ENCODE measurements at places on chromosomes 12 and 14.

DNA sequence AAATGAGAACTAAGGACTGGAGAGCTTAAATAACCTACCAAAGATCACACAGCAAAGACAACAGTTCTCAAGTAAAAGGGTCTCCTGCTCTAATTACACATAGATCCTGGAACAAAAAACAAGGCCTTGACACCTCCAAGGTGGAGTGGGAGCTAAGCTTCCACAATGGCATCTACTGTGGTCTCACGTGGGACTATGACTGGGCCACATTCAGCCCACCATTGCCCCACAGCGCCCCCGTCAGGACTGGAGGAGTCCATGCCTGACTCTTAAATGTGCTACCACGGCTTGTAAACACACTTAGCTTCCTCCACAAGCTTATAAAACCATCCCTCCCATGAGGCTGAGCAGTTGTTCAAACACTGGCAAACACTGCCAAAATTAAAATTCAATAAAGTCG lies 88.5 kb downstream of the GCH1 start:
- DNase-seq, result no peak

- no peak for DNase-seq
These were observed 39.0 kb downstream of the LRRK2 start for GRCh38 chr12:40263616-40264409.

- DNase-seq, result no peak
These were observed 15.9 kb downstream of the ANKRD13A start for GRCh38 chr12:110015132-110015531.

GRCh38 chr14:31206536-31207286 lies 882 bp downstream of the HECTD1 start:
- peak; percentile 5 for DNase-seq

- no peak for DNase-seq
These were observed 8.4 kb downstream of the SYNDIG1L start for GRCh38 chr14:74417611-74418010.

GRCh38 chr12:31023271-31023724 lies 50.4 kb upstream of the DDX11 start:
- no peak for DNase-seq

- DNase-seq, result no peak
These were observed 169.2 kb downstream of the APAF1 start for GRCh38 chr12:98814254-98814653.

GRCh38 chr14:68795597-68796417 lies 2.9 kb upstream of the ZFP36L1 start:
- DNase-seq, result no peak

DNA sequence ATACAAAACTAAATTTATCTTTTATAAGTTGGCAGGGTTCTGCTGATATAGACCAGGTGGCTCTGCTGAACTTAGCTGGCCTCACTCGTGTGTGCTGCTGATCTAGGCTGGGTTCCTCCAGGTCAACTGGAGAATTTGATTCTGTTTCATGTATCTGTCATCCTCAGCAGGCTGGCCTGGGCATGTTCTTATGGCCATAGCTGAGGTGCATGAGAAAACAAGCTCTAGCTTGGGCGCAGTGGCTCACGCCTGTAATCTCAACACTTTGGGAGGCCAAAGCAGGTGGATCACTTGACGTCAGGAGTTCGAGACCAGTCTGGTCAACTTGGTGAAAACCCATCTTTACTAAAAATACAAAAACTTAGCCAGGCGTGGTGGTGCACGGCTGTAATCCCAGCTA lies 24.3 kb upstream of the BCL2L14 start:
- DNase-seq, result no peak

- no peak for DNase-seq
These were observed 40.2 kb upstream of the NT5DC3 start for GRCh38 chr12:103881261-103881660.

- no peak for DNase-seq
These were observed 13.0 kb upstream of the LEMD3 start for GRCh38 chr12:65156366-65156841.

DNA sequence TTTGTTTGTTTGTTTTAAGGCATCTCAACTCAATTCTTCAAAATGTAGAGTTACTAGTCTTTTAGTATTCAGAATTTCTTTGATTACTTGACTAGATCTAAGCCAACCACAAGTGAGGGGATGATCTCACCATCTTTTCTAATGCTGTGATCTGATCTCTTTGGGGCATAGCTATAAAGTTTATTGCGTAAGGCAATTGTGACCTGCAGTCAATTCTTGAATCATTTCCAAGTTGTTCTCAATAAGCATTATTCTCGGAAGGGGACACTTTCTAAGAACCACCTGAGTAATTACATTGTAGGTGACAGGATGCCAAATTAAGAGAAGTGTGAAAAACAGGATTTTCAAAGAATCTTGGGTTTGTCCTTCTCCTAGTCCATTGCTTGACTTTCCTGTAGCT lies 13.1 kb downstream of the DACT1 start:
- DNase-seq, result no peak

GRCh38 chr14:96097752-96098151 lies 58.6 kb downstream of the C14orf132 start:
- DNase-seq, result no peak

DNA sequence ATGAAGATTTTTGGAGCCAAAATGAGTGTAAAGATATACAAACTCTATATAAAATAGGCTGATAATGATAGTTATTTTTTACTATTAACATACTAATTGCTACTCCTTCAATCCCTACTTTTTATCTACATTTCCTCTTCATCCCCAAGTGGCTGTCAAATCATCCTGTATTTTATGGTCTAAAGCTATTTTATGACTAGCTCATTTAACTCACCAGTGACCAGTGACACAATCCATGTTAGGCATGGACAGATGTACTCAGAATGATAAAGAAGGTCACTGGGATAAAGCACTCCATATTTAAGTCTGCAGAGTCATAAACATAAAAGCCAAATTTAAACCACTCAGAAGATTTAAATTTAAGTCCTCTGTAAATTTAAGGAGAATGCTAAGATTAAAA lies 183.0 kb downstream of the MED13L start:
- DNase-seq, result no peak

DNA sequence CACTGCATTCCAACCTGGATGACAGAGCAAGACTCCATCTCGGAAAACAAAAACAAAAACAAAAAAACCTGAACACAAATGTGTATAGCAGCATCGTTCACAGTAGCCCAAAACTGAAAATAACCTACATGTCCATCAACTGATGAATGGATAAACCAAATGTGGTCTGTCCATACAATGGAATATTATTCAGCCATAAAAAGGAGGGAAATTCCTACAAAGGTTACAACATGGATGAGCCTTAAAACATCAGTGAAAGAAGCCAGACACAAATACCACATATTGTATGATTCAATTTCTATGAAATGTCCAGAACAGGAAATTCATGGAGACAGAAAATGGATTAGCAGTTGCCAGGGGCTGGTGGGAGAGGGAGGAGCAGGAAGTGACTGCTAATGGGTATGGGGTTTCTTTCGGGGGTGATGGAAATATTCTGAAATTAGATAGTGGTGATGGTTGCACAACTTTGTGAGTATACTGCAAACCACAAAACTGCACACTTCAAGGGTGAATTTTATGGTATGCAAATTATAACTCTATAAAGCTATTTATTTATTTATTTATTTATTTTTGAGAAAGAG lies 4.0 kb downstream of the MYL2 start:
- DNase-seq, result no peak
